ENCODE measurements at places on chromosomes 1 and 21. TPM values are rescaled to one million over a fixed set of nuclear protein-coding genes. Genes with fewer than 3 reads are reported as not detected.

The MPZ gene
- 9.3 TPM for polyA plus RNA-seq

The CRABP2 gene
- polyA plus RNA-seq = 22.9 TPM

The AIM2 gene
- polyA plus RNA-seq = not detected

The CA6 gene
- not detected for polyA plus RNA-seq

The PGBD5 gene
- polyA plus RNA-seq = 0.47 TPM

The OR2T2 gene
- not detected for polyA plus RNA-seq

The COL16A1 gene
- polyA plus RNA-seq = 194 TPM

The PRR9 gene
- polyA plus RNA-seq = 0.13 TPM

The LMO4 gene
- polyA plus RNA-seq = 50.5 TPM

The OVAAL gene
- not detected for polyA plus RNA-seq

The ACTN2 gene
- 1.1 TPM for polyA plus RNA-seq

The C1orf185 gene
- not detected for polyA plus RNA-seq

The SLAMF9 gene
- polyA plus RNA-seq = not detected

The HSD3B2 gene
- polyA plus RNA-seq = 1,514 TPM

The GPR3 gene
- 0.12 TPM for polyA plus RNA-seq

The SMIM1 gene
- polyA plus RNA-seq = not detected

The CCDC24 gene
- 6.2 TPM for polyA plus RNA-seq

The SLC1A7 gene
- polyA plus RNA-seq = 0.28 TPM

The GABRD gene
- polyA plus RNA-seq = not detected

The FAM72A gene
- polyA plus RNA-seq = 1.3 TPM

The LYPLAL1 gene
- 14.7 TPM for polyA plus RNA-seq

The AHCYL1 gene
- polyA plus RNA-seq = 103 TPM

The C2CD4D gene
- polyA plus RNA-seq = 0.04 TPM

The NBPF10 gene
- 1.2 TPM for polyA plus RNA-seq

The GLUL gene
- polyA plus RNA-seq = 587 TPM

The HRNR gene
- polyA plus RNA-seq = not detected

The LCE2A gene
- polyA plus RNA-seq = not detected

The TEDDM1 gene
- 0.58 TPM for polyA plus RNA-seq

The BATF3 gene
- 1.1 TPM for polyA plus RNA-seq

The OSCP1 gene
- 9.6 TPM for polyA plus RNA-seq

The SYNC gene
- polyA plus RNA-seq = 3.0 TPM

The KIF26B gene
- polyA plus RNA-seq = 0.37 TPM

The AKR1A1 gene
- 99.0 TPM for polyA plus RNA-seq

The AIRE gene
- not detected for polyA plus RNA-seq
